ENCODE measurements at places on chromosomes 11 and 22.

DNA sequence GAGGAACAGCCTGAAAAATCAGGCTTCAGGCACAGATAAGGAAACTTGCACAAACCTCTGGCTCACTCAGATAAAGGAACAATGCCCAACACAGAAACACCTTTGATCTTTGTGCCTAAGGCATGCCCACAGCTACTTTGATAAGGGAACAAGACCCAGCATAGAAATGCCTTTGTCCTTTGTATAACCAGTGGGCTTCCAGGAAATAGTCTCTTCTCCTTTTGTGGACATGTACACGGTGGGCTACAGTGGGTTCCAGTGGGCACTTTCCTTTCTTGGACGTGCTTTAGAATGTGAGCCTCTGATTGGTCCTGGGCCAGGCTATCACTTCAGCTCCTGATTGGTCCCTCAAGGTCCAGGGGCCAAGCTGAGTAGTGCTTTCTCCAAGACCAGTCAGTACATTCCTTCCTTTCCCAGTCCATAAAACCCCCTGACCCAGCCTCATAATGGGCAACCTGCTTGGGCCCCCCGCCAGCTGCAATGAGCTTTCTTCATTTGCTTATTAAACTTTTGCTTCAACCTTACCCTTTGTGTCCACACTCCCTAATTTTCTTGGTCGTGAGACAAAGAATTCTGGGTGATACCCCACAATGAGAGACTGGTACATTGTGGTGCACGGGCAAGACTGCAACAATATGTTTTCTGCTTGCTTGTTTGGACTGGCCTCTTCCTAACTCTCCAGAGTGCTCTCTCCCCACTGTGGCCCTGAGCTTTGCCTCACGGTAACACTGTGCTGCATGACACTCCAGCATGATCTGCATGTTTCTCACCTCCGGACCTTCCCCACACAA is 1.7 kb upstream of the CABIN1 start:
- no peak for DNase-seq

- DNase-seq: no peak
Observed at GRCh38 chr11:8108421-8108820, 27.4 kb downstream of the TUB start.

GRCh38 chr11:30365793-30366517 is 43.1 kb downstream of the ARL14EP start:
- peak; percentile 17 for DNase-seq

DNA sequence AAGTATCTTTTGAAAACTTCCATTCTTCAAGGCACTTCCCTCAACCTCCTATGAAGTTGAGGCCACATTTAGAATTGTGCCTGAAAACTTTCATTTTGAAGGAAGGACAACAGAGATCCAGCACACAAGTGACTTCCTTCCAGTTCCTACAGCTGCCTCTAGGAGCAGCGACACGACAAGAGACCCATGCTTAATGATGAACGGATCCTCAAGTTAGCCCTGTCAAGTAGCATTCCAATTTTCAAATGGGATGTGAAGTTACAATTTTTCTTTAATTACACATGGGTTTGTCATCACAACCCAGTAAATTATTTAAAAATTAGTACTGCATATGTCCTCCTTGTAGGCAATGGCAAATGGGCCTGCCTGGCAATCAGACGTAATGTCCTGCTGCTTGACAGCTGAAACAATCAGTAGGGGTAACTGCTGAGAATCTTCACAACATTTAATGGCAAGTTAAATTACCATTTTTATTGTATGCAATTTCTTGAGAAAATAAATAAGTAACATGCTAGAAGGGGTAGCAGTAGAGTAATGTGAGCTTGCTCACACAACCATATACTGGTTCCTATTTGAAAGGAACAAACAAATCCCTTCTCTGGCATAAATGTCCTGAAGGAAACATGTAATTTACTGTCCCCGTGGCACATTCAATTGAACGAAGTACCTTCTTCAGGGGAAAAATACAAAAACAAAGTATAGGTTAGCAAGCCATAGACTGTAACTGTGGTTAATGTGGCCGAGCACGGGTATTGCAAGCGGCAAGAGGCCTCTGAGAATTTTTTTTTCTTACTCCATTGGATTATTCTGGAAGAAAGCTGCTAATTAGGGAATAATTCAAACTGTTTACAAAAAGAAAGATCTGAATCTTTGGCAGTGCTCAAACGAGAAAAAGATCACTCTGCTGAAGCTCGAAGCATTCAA is 288.3 kb downstream of the CADM1 start:
- no peak for DNase-seq

- DNase-seq: no peak
Observed at GRCh38 chr11:73288192-73288872, 16.2 kb downstream of the P2RY6 start.

DNA sequence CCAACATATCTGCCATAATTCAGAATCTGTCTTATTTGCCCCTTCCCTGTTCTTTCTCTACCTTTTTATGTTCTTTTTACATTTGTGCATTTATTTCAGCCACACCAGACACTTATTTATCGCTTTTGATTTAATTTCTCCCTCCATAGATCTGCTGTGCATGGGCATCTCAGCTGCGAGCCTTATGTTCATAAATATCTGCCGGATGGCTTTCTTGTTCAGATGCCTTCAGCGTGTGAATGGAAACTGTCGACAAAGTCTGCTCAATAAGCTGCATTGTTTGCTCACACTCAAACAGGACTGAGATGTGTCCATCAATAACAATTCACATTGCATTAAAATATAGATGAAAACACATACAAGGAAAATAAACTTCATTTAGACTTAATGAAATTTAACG is 374.6 kb upstream of the FAT3 start:
- no peak for DNase-seq

- DNase-seq: no peak
Observed at GRCh38 chr11:57072640-57073039, 83.9 kb downstream of the OR5AK2 start.

All from SJCRH30 (cell line).